ENCODE measurements at places on chromosomes 5 and 9.

DNA sequence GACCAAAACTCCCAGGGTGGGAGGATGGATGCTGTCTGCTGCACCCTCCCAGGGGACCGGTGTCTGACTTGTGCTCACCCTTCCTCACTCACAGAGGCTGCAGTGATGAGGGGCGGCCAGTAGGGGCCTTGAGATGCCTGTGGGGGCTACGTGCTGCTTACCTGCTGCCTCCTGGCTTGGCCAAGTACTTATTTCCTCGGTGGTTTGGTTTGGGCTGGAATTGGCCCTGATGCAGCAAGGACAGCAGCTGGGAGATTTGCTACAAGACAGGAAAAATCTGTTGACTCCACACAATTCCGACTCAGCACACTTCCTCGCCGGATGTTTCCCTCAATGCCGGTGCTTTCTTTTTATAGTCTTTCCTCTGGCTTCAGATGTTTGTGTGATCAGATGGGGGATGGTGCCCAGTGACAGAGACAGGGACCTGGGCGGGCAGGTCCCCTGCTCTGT lies 6.6 kb downstream of the PCDH12 start:
- no peak for DNase-seq

DNA sequence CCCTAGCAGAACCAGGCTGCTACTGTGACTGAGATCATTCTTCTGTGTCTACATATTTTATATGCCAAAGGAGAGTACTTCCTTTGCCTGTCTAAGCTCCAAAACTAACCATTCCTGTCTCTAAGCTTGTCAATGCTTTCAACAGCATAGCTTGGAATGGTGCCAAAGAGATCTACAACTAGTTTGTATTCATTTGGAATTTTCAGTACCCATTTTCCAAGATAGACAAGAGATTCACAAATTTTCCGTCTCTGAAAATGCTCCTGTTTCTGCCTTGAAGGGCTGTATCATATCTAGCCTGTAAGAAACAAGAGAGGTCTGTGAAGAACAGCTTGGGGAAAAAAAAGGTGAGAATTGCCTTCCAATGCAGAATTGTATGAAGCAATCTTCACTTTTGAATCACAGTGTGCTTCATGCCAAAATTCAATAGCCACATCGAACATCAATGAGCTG lies 334.4 kb upstream of the ACTBL2 start:
- DNase-seq: no peak

DNA sequence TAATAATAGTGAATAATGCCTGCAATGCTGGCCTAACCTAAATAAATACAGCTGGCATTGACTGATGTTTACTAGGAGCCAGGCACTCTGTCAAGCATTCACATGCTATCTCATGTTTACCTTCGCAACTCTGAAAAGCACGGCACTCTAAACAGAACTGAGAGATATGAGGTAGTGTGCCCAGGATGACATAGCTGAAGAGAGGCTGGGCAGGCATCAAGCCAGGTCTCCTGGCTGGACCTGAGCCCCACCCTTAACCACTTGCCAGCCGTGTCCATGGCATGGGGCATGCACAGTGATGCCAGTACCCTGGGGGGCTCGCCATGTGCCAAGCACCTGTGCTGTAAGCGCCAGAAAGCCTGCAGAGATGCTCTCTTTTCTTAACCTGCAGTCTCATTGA lies 119.4 kb upstream of the MVB12B start:
- DNase-seq: no peak

GRCh38 chr5:90949469-90950358 lies 391.1 kb downstream of the ADGRV1 start:
- no peak for DNase-seq

GRCh38 chr9:116394070-116394469 lies 240.5 kb downstream of the PAPPA start:
- DNase-seq: no peak

- no peak for DNase-seq
Measured at GRCh38 chr5:79122973-79123372, 11.4 kb downstream of the BHMT start.
